HL-60 (cell line): ENCODE measurements at places on chromosomes 12 and 14.

DNA sequence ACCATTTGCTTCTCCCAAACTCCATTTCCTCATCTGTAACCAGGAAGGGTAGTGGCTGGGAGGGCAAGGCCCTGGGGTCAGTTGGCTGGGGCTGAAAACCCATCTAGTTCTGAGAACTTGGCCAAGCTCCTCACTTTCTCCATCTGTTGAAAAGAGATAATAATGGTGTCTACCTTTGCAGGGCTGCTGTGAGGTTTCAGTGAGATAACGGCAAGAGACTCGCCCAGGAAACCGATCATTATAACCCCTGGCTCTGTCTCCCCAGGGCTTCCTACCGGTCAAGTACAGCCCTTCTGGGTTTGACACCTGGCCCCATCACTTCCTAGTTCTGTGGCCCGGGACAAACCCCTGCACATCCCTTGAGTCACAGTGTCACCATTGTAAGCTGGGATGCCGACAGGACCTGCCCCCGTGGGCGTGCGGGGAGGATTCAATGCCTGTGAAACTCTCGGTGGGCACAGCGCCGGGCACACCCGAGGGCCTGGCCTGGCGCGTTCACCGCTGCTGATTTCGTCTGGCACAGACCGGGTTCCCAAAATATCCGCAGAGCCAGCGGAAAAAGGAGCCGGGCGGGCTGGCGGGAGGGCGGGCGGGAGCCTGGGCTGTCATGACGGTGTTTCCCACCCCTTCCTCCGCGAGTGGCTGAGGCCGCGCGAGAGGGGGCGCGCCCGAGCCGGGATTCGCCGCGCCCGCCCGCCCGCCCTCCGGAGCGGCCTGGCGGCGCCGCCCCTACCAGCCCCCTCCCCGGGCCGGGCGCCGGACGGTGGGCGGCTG lies 4.4 kb downstream of the KMT5A start:
- DNase-seq: peak; percentile 70

GRCh38 chr12:106417926-106418910 lies 60.7 kb downstream of the POLR3B start:
- no peak for DNase-seq

- no peak for DNase-seq
These were observed 32.4 kb downstream of the ABCD2 start for GRCh38 chr12:39587225-39587624.

- DNase-seq: no peak
These were observed 6.4 kb upstream of the MAPK1IP1L start for GRCh38 chr14:55045087-55045486.

- no peak for DNase-seq
These were observed 10.6 kb downstream of the DDX54 start for GRCh38 chr12:113174461-113175384.

DNA sequence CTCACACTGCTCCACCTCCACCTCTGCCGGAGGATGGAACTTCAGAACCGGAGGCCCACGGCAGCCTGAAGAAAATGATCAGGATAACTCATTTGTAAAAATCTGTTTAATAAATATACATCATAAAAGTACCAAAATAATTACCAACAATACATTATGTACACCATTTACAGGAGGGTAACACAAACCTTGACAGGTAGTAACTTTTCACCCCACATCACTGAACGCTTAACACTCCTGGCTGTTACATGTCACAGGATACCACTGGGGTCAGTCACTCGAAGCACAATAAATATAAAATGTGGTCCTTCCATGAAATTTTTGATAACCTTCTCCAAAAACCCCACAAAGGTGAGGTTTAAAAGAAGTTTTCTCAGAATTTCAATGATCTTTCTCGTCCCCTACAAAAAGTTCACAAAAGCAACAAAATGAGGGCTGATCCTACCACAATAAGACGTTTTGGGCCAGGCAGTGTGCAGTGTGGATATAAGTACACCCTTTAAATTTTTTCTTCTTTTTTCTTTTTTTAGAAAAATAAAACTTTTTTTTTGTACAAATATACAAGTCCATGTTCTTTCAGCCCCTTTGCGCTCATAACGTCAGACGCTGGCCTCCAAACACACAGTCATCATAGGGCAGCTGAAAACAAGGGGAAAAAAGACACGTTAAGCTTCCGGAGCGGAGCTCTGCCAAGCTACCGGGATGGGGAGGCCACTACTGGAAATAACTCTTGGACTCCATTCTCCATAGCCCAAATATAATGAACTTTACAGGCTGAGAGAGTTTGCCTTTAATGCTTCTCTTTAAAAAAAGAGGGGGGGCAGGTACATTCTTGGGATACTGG lies 2.9 kb downstream of the NFKBIA start:
- DNase-seq: no peak

- no peak for DNase-seq
These were observed 37.7 kb upstream of the GXYLT1 start for GRCh38 chr12:42182394-42182793.

DNA sequence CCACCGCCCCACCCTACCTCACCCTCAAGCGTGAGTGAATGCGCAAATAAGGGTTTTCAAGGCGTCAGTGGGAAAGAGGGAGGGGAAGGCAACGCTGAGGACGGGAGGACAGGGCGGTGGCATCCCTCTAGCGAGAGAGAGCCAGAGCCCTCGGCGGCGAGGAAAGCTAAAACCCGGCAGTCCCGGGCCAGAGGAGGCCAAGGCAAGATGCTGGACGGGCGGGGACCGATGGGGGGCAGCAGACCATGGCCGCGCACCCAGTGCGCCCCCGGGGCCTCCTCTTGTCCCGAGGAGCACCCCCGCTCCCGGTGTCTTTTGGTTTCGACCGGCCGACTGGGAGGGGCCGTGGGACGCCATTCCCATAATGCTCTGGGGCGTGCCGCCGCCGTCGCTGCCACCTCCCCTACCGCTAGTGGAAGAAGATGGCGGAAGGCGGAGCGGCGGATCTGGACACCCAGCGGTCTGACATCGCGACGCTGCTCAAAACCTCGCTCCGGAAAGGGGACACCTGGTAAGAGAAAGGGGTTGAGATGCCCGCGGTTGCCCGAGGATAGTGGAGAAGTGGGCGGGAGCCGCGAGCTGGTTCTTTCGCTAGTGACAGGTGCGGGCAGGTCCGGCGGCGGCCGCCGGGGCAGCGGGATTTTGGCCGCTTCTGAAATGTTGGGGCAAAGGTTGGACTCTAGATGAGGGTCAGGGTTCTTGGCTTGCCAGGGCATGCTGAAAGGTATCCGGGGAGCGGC lies at the start of gene USP15:
USP15 (plus strand) TSS at position 412 of the 740 bp plus-strand sequence; CDS start at position 423, 11 bp downstream.
- DNase-seq: peak; percentile 97

- DNase-seq: no peak
These were observed 355.6 kb downstream of the LRIG3 start for GRCh38 chr12:58564721-58565120.

DNA sequence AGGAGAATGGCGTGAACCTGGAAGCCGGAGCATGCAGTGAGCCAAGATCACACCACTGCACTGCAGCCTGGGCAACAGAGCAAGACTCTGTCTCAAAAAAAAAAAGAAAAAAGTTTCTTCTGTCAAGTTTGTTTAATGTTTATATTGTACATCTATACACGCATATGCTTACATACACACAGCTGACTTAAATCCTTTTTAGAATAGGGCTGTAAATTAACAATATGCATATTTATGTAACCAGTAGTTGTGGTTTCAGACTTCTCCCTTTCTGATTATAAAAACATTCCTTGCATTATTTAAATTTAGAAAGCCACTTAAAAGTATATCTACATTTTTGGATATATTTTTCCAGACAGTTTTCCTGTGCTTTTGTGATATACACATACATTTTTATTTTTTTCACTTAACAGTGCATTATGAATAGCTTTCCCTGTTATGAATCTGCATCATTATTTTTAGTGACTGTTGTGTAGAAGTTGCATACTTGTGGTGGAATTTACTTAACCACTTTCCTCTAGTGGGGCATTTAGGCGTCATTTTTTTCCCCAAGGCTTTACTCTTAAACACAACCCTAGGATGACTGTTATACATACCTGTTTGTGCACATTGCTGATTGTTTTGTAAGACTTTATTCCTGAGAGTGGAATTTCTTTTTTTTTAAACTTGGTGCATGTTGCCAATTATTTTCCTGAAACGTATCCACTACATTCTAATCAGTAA lies 29.4 kb downstream of the POLR3B start:
- no peak for DNase-seq

GRCh38 chr12:6792522-6793201 lies 3.3 kb downstream of the CD4 start:
- peak; percentile 64 for DNase-seq

GRCh38 chr12:9634969-9635754 lies 27.4 kb upstream of the KLRB1 start:
- DNase-seq: no peak

DNA sequence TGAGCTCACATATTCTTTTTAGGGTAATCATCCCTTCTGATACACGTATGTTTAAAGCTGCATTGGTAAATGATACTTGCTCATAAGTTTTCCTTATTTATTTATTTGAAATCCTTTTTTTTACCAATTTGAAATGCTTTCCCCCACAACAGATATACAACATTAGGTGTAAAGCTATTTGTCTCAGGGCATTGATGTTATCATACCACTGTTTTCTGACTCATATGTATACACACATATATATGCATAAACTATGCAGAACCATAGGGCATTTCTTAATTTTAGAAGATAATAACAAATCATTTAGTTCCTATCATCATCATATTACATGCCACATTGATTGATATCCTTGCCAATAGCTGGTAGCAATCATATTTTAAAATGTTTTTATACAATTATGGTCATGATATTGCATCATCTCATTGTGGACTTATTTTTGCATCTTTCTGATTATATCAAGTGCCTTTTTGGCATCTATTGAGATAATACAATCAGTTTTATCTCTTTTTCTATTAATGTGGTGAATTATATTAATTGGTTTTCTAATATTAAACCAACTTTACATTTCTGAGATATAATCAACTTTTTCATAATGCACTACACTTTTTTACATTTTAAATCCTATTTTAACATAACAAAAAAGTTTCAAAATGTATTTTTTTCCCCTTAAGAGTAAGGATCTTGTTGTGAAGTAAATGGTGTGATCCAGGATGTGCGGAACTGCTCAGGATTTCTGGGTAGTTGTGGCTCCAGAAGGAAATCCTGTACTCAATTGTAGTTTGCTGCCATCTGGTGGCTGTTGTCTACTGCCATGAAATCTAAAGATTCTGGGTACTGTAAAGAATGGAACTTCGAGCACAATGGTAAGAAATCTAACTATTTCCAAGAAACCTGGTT lies 16.7 kb downstream of the OR9K2 start:
- peak; percentile 39 for DNase-seq

DNA sequence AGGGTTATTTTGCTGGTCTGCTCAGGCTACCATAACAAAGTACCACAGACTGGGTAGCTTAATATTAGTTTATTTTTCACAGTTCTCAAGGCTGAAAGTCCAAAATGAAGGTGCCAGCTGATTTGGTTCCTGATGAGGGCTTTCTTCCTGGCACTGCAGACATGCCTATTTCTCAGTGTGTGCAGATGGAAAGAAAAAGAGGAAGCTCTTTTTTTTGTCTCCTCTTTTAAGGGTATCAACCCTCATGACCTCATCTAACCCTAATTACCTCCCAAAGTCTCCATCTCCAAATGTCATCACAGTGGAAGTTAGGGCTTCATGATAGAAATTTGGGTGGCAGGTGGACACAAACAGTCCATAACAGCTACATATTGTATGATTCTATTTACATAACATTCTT lies 25.0 kb upstream of the POLR3B start:
- DNase-seq: no peak

DNA sequence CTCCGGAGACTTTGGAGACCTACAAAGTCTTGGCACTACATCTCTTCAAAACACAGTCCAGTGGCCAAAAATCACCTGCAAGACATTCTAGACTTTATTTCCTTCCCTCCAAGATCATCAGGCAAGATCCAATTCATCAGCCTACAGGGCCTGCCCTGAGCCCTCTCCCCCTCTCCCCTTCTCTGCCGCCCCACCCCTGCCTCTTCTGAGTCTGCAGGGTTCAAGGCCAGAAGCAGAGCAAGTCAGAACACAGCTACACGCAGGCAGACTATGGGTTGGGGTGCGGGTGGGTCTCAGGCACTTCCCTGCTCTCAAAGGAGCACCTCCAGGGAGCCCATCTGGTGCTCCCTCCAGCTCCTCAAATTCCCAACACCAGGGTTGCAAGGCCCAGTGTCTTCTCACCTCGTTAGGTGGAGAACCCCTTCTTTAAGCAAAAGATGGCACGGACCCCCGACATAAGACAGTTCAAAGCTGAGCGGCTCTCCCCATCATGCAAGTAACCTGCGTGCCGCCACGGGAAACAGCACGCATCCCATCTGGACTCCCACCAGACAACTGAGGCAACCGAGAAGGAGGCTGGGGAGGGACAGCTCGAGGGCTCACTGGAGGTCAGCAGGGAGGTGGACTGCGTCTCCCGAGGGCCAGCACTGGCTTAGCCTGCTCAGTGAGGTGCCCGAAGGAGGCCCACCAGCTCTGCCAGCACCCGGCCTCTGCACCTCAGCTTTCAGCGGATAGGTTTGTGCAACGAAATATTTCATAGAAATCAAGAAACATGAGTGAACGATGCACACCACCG lies 5.6 kb upstream of the INF2 start:
- no peak for DNase-seq

DNA sequence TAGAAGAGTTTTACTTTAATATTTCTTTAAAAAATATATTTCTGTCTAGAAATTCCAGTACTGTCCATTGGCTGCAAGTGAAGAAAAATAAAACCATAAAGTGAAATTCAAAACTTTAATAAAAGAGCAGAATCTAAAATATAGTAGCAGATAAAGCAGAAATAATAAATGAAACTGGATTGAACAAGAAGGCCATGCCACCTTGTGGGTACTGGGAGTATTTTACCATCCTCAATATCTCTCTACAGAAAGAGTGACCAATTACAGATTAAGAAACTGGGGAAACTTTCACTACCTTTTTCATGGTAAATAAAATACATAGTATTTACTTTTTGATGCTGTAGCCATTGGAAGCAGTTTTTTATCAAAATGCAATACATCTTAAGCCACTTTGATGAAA lies 220.5 kb downstream of the BCAT1 start:
- no peak for DNase-seq

GRCh38 chr12:109625131-109625559 lies 51.6 kb downstream of the MVK start:
- DNase-seq: no peak

DNA sequence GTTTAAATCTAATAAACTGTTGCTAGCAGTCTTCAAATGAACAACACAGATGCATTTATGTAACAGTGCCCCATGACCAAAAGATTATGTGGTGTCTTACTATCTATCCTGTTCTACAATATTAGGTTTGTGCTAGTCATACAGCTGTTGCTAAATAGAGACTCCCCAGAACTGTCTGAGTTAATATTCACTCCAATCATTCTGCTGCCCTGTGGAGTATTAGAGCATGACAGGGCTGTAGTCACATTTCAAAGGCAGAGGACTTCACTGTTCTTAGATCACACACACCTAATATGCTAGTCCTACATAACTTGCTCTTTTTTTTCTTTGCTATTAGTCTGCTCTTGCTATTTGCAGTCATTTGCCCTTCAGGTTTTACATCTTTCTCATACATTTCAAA lies 157.6 kb upstream of the MDGA2 start:
- no peak for DNase-seq
